ENCODE measurements at places on chromosomes 12 and 14.

GRCh38 chr12:32535288-32535999 is 136.1 kb downstream of the FGD4 start:
- DNase-seq: no peak

GRCh38 chr12:22250762-22251161 is 83.7 kb downstream of the ST8SIA1 start:
- no peak for DNase-seq

- DNase-seq: no peak
Measured at GRCh38 chr14:54681811-54682261, 114.9 kb downstream of the SAMD4A start.

GRCh38 chr12:114710151-114710550 is 26.2 kb upstream of the TBX3 start:
- DNase-seq: no peak

DNA sequence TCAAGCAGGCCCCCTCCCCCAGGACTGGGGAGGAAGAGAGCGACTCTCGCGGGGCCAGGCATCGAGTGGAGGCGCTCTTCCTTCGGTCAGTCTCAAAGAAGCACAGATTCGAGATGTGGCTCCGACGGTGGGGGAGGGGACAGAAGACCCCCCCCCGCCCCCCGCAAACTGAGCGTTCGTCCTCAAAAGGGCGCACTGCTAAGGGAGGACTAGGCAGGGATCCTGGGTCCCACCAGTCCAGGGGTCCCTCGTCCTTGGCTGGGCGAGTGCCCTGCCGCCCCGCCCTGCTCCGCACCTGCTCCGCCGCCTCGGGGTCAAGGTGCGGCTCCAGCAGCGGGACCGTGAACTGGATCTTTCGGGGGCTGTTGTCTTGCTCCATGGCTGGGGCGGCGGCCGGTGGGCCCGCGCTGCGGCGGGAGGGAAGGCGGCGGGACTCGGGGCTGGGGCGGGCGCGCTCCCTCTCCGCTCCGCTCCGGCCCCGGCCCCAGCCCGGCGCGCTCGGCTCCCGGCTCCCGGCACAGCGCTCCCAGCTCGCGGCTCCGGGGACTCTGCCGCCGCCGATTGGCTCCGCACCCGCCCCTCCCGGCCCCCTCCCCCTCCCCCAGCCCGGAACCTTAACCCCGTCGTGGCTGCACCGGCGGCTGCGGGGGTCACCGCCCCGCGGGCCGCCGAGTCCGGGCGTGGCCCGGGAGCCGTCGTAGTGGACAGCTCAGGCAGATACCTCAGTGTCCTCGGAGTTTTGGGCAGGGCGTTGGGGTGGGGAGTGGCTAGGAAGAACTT is at the start of gene PPP1R1A:
PPP1R1A (minus strand) TSS at position 550 of the 780 bp plus-strand sequence; CDS start at position 379, 171 bp downstream.
- DNase-seq: no peak

- no peak for DNase-seq
Measured at GRCh38 chr12:112986291-112986800, 8.0 kb downstream of the OAS2 start.

- DNase-seq: no peak
Measured at GRCh38 chr12:105748806-105749600, 389.8 kb downstream of the NUAK1 start.

DNA sequence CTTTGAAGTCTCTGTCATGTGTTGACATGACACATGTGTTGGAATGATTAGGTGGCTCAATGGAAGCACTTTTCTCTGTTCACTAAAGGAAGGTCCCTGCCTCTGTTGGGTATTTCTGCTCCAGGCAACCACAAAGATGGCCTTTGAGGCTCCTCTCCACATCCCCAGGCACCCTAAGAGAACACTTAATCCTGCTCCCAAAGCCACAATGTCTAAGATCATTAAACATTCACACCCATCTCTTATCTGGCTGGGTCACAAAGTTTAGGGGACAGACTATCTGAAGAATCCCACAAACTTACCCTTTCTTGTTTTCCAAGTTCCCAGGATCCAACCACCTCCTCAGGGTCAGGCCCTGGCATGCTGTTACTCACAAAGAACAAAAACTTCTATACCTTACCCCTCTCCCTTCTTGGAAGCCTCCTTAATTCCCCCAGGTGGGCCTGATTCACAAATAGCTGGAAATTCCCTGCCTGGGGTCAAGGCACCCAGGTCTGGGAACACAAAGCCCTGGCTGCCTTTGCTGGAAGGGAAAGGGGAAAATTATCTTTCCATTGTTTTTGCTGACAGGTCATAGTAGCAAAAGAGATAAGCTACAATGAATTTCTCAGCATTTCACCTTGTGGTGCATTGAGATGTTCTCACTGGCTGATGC is 333.7 kb downstream of the PCNX1 start:
- no peak for DNase-seq

DNA sequence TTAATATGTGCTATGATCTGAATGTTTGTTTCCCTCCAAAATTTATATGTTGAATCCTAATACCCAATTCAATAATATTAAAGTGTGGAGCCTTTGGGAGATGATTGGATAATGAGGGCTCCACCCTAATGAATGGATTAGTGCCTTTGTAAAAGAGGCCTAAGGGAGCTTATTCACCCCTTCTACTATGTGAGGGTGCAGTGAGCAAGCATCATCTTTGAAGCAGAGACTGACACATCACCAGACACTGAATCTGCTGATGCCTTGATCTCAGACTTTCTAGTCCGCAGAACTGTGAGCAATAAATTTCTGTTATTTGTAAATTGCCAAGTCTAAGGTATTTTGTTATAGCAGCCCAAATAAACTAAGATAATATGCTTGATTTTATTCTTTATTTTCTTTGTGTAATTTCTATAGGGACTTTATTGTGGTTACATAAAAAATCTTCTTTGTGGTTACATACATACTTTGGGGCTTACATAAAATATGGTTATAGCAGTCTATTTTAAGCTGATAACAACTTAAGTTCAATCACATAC is 131.1 kb upstream of the SLC38A2 start:
- no peak for DNase-seq

- DNase-seq: no peak
Measured at GRCh38 chr14:73887694-73888459, 1.2 kb downstream of the ZNF410 start.
